ENCODE measurements at places on chromosomes 3 and 15. TPM values are rescaled to one million over a fixed set of nuclear protein-coding genes. Genes with fewer than 3 reads are reported as not detected.
A peak's percentile ranks its signal among the peaks of the same experiment; 100 is the strongest.

MLH1 gene
- 48.2 TPM for polyA plus RNA-seq

- peak; percentile 30 for DNase-seq
Observed at GRCh38 chr15:33022629-33023028, 171.9 kb downstream of the FMN1 start.

GRCh38 chr15:63822580-63822979, 11.2 kb downstream of the HERC1 start:
- no peak for DNase-seq

DNA sequence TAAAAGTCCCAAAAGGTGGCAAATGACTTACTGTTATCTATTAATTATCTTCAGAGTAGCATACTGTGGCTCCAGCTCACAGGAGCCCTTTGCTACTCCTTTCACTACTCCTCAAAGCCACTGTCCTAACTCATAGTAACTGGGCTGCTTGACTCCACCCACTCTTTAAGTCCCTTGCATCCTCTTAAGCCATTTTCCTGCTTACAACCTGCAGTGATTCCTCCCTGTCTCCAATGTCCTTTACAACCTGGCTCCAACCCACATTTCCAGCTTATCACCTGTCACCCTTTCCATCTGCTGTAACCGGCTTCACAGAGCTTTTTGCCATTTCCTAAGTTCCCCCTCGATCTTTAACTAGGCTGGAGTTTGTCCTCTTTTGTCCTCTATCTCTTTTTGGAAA, 388.1 kb downstream of the FGF12 start:
- DNase-seq, result no peak

DNA sequence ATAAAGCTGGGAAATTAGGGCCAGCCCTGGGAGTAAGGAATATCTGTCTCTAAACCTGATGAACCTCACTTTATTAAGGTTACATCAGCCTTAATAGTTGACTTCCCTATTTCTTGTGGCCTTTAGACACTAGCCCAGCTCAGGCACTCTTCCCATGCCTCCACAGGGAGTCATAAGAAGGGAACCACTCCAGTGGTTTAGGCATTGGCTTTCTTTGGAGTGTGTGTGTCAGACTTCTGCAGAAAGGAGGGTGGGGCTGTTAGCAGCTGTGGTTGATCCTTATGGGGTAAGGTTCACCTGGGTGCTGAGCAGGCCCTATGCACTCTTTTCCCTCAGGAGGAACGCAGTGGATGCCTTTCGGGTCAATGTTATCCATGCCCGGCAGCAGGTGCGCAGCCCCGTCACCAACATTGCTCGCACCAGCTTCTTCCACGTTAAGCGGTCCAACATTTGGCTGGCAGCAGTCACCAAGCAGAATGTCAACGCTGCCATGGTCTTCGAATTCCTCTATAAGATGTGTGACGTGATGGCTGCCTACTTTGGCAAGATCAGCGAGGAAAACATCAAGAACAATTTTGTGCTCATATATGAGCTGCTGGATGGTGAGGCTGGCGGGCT, 4.0 kb downstream of the AP2M1 start:
- no peak for DNase-seq

DNA sequence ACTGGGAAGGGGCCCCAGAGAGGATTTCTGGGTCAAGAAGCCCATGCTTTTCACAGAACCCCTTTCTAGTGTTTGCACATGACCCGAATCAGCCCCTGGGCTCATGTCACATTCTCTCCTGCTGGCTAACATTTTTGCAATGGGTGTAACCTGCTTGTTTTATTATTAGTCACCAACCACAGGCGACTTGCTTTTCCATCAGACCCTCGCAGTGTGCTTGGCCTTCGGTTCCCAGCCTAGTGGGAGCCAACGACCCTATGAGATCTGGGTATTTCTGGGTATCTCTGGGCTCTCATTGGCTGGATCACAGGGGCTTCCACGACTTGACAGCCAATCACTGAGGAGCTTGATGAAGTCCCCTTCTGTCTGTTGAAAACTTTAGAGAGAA, 11.0 kb upstream of the FBLN2 start:
- no peak for DNase-seq

- no peak for DNase-seq
Observed at GRCh38 chr15:70202756-70203155, 105.0 kb upstream of the TLE3 start.

GRCh38 chr3:8649757-8650156, 5.2 kb upstream of the SSUH2 start:
- DNase-seq, result no peak

SEMA6D gene
- polyA plus RNA-seq, result 25.0 TPM

- no peak for DNase-seq
Observed at GRCh38 chr3:139291276-139292051, 52.4 kb upstream of the MRPS22 start.

GRCh38 chr3:65540666-65541065, 498.1 kb downstream of the MAGI1 start:
- DNase-seq, result no peak

- no peak for DNase-seq
Observed at GRCh38 chr15:69325456-69325971, 26.8 kb downstream of the PAQR5 start.
